ENCODE measurements at places on chromosomes 1 and 21.
A peak's percentile ranks its signal among the peaks of the same experiment; 100 is the strongest.

- DNase-seq, result no peak
Observed at GRCh38 chr1:43451701-43452532, 1.8 kb downstream of the HYI start.

DNA sequence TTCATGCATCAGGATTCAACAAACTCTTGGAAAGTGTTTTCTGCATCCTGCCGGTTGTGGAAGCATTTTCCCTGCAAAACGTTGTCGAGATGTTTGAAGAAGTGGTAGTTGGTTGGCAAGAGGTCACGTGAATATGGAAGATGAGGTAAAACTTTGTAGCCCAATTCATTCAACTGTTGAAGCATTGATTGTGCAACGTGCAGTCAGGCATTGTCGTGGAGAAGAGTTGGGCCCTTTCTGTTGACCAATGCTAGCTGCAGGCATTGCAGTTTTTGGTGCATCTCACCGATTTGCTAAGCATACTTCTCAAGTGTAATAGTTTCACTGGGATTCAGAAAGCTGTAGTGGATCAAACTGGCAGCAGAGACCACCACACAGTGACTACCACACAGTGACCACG, 57.0 kb upstream of the PRDM2 start:
- DNase-seq, result no peak

DNA sequence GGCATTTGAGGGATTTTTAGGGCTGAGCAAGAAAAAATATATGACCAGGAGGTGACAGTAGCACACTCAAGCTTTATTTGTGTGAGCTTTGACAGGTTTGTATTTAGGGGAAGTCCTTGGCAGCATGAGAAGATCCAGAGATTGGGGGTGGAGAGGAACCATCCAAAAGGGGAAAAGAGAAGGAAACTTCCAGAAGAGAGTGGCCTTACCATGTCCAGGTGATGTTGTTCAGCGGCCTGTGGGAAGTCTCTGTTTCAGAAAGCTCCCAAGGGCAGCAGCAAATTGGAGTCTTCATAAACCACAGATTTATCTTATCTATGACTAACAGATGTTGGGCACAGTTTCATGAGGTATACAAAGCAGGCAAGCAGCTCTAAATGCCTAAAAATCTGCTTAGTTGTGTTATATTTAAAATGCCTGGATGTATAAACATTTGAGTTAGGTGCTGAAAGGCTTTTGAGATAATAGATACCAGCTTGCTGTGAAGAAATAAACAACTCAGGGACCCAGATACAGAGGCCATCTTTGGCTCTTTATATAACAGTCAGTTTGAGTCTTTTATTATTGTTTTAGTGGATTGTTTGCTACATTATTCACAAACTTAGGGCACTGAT, 21.2 kb upstream of the ADAR start:
- no peak for DNase-seq

DNA sequence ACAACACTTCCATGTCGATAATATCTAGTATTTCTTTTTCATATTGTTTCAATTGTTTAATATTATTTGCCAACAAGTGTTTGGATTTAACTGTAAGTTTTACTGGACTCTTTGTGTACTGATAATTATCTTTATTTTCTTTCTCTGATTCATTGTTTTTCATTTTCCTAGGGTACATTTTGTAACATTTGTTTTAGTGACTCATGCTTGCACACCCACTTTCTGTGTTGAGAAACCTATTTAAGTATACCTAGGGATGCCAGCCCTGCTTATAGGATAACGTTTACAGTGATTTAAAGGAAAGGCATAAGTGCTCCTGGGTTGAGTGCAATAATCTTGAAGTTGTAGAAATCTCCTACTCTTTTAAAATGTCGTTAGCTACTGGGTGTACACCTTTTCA, 1386.0 kb upstream of the ADGRL4 start:
- no peak for DNase-seq

GRCh38 chr1:36825226-36825625, 209.1 kb downstream of the GRIK3 start:
- DNase-seq, result no peak

GRCh38 chr1:193520472-193520871, 334.1 kb upstream of the B3GALT2 start:
- DNase-seq, result no peak

DNA sequence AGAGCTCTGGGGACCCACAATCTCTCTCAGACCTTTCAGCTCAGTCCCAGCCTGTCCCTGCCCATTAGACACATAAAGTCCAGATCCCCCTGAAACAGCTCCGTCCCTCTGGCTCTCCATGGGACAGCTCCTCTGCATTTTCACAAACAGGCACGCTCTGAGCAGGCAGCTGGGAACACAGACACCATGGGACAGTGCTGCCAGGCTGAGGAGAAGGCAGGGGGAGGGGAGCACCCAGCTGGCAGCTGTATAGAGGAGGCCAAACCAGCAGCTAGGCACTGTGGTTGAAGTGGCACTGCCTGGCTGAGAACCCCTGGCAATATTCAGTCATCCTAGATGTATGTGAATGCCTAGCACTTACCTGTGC, 2.0 kb downstream of the TMEM63A start:
- DNase-seq, result no peak

- no peak for DNase-seq
Observed at GRCh38 chr1:187110351-187110750, 281.6 kb downstream of the PLA2G4A start.

DNA sequence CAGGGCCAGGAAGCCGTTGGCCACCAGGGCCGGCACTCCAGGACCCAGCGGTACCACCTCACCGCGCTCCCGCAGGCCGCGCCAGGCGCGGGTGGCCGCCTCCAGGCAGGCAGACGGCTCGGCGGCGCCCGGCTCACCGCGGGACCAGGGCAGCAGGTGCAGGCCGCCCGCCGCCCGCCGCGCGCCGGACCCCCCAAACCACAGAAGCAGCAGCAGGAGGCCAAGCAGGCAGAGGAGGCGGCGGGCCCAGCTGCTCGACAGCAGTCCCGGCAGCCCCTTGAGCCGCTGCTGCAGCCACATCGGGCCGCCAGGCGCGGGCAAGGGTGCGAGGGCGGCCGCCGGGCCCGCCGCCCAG, 312 bp downstream of the KIAA2013 start:
- no peak for DNase-seq

- no peak for DNase-seq
Observed at GRCh38 chr1:229900220-229900619, 166.8 kb upstream of the GALNT2 start.

GRCh38 chr1:225731491-225731890, 46.1 kb upstream of the SRP9 start:
- no peak for DNase-seq

DNA sequence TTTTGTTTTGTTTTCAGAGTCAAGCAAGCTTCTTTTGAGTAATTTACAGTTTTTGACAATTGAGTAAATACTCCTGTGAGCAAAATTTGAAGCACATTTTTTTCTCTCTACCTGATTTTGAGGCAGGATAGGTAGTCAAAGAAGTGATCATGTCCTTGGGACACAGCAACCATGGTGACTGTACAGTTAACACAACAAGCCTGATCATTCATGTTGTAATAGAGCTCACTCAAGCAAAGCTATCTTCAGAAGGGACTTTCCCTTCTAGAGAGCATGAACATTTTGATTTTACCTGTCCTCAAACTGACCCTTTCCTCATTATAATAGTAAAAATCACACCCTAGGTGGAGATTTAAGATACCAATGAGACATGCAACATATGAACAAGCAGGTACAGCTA, 126.5 kb upstream of the KCNK1 start:
- no peak for DNase-seq

GRCh38 chr1:57605933-57606332, 182.1 kb upstream of the DAB1 start:
- DNase-seq, result no peak

DNA sequence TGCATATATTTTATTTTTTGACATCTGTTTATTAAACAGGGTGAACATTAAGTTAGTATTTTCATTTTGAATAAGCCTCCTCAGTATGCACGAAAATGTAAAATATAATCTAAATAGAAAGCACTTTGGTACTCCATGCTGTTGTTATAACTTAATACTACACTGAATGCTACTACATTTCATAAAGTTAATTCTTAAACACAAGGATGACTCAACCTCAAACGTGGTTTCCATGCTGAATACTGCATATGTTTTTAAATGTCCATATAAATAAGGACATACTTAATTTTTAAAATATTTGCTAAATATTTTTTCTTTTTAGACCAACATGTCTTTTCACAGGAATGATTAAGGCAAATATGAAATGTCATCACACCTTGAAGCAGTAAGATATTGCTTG, 83.9 kb downstream of the USP24 start:
- DNase-seq, result no peak

GRCh38 chr1:79364896-79365295, 358.4 kb upstream of the ADGRL4 start:
- DNase-seq, result no peak

GRCh38 chr1:11802973-11803885, 2.5 kb downstream of the MTHFR start:
- DNase-seq, result peak; percentile 78

Data from keratinocyte (primary cell).